ENCODE measurements at places on chromosomes 16 and 17. TPM values are rescaled to one million over a fixed set of nuclear protein-coding genes. Genes with fewer than 3 reads are reported as not detected.

- no peak for DNase-seq
Observed at GRCh38 chr16:73669535-73670274, 621.8 kb upstream of the ZFHX3 start.

HOXB8 gene
- total RNA-seq: 11.2 TPM

ZG16B gene
- 0.20 TPM for total RNA-seq

ST6GALNAC2 gene
- not detected for total RNA-seq

GRCh38 chr17:14428648-14429029, 127.8 kb downstream of the HS3ST3B1 start:
- DNase-seq: no peak

RMI2 gene
- total RNA-seq: 9.4 TPM

INCA1 gene
- total RNA-seq: not detected

- DNase-seq: peak; percentile 96
Observed at GRCh38 chr17:28033972-28034714, 8.3 kb upstream of the NLK start.

- DNase-seq: no peak
Observed at GRCh38 chr17:45021607-45022287, 29.7 kb downstream of the DCAKD start.

GRCh38 chr16:28162326-28162877, 49.4 kb downstream of the XPO6 start:
- DNase-seq: no peak

GRCh38 chr17:81251094-81251708, 12.1 kb downstream of the NDUFAF8 start:
- DNase-seq: no peak

TP53TG3B gene
- total RNA-seq: 1.8 TPM

SEPTIN1 gene
- 0.26 TPM for total RNA-seq

HOXB4 gene
- total RNA-seq: 4.3 TPM

DNA sequence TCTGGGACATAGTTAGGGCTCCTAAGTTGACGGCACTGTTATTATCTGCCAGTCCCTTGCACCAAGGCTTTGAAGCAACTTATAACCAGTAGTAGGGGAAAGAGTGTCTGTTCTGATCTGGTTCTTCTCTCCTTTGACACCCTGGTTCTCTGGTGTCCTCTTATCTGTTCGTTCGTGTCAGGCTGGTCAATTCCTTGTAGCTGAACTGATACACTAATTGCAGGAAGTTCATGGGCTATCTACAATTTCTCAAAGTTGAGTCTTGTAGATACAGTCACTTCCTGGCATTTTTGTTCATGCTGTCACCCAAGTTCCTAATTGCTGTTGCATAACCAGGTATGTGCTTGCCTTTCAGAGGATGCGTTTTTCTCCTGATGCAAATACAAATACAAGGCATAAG, 17.3 kb upstream of the MYO1D start:
- DNase-seq: no peak

ACSM5 gene
- not detected for total RNA-seq

GRCh38 chr17:48484850-48485249, 46.0 kb downstream of the HOXB1 start:
- peak; percentile 90 for DNase-seq

- no peak for DNase-seq
Observed at GRCh38 chr16:51402785-51403184, 251.7 kb upstream of the SALL1 start.

DNA sequence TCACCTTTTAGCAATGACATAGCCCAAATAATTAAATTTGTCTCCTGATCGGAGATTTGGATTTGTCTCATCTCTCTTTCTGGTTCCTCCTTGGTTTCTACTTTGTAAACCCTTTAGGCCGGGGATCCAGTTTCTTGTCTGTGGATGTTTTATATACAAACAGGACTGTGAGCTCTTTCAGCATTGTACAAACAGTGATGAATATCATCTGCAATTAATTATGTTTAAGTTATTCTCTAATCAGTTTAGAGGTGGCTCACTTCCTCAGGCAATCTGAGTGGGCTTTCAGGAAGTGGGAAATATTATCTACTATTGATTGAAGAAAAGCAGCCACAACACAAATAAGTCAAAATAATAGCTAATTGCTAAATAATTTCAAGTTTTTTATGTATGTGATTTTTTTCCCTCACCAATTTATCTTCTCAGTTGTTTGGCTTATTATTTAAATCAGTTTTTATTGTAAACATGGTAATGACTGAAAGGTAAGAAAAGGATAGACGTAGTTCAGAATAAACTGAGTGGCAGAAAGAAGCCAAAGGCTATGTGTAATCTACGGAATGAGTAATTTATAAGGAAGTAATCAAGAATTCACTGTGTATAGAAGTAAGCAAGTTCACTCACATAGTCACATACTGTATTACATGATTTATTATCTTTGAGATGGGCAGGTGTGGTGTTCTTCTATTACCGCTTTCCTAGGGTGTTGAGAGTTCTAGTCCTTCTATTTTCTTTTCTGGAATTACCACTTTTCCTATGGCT, 3.4 kb upstream of the ABCC11 start:
- no peak for DNase-seq

DNA sequence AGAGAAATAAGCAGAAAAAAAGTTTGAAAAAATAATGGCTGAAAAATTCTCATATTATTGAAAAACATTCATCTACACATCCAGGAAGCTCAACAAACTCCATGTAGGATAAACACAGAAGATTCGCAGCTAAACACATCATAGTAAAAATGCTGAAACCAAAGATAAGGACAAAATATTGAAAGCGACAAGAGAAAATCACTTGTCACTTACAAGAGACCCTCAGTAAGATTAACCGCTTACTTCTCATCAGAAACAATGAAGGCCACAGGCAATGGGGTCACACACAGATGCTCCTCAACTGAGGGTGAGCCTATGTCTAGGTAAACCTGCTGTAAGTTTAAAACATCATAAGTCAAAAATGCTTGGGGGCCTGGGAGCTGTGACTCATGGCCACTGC, 38.1 kb upstream of the METRNL start:
- DNase-seq: peak; percentile 35

GRCh38 chr17:69948406-69948805, 126.6 kb upstream of the KCNJ16 start:
- DNase-seq: no peak

VPS35L gene
- total RNA-seq: 25.3 TPM

DNA sequence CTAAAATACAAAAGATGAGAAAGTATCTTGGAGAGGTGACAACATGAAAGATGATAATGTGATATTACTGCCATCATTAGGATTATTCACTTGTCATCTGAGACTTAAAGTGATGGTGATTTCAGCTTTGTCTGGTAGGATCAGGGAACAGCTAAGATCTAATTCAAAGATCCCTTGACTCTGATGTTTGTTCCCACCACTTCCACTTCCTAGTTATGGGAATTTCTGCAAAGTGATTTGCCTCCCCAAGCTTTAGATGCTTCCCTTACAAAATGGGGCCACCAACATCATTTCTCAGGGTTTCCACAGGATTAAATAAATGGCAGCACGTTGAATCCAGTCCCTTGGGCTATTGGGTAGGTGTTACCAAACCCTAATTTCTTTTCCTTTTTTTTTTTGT, 550.8 kb upstream of the CDH5 start:
- no peak for DNase-seq

DNA sequence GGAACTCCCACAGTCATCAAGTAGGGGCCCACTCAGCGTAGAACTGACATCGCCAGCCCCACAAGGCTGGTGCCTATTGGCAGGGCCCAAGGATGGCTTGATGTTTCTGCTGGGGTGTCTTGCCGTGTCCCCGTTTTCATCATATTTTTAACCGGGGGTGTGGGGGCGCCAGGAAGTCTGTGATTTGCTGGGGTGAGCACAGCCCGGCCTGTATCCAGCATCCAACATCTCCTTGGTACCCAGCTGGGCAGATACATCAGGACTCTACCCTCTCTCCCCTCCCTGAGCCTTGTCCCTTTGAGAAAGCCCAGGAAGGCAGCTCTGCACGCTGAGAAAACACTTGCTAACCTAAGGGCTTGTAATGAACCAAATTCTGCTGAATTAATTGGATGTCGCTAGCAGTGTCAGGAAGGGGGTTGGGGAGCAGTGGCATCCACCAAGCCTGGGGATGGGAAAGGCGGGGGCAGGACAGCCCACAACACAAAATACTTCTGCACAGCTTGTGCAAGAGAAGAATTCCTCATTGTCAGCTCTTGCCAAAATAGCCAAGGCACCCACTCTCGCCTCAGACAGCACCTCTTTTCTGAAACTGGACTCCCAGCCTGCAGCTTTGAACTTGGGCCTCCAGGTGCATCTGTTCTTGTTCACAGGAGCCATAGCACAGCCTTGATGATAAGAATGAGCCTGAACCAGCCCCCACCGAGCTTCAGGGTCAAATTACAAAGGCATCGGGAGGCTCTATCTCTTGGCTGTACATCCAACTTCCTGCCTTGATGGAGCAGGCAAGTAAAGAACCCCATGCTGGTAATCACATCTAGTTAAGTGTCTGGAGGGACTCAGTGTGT, 63.7 kb upstream of the LYRM9 start:
- DNase-seq: no peak

SLC6A2 gene
- total RNA-seq: not detected

GRCh38 chr16:30077656-30078055, 1.9 kb downstream of the PPP4C start:
- DNase-seq: no peak

- DNase-seq: no peak
Observed at GRCh38 chr17:61536422-61536955, 54.5 kb downstream of the NACA2 start.

DNA sequence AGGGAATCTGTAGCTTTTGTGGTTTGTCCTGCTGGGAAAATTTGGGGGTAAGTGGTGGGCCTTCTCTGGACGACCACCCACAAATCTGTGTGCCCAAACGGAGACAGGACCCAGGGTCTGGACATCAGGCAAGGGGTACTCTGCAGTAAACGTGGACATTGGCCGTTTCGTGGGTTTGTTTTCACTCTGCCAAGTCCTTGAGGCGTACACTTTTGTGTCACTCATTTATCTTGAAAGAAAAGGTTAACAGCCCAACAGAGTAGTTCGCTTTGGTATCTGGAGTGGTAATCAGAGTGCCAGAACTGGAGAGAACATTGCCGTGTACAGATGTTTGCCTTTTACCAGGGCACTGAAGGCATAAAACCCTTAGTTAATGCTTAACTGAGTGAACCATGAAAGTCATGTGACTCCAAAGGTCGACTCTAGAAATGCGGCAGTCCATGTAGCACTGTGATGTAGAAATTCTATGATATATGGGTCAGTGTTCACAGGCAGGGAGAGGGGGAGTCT, 15.4 kb downstream of the NAA60 start:
- DNase-seq: no peak

ABCA10 gene
- total RNA-seq: 0.05 TPM

SETD6 gene
- 21.9 TPM for total RNA-seq

TRIM16 gene
- total RNA-seq: 45.9 TPM

GRCh38 chr17:78348055-78348770, 11.7 kb downstream of the SOCS3 start:
- no peak for DNase-seq

DNA sequence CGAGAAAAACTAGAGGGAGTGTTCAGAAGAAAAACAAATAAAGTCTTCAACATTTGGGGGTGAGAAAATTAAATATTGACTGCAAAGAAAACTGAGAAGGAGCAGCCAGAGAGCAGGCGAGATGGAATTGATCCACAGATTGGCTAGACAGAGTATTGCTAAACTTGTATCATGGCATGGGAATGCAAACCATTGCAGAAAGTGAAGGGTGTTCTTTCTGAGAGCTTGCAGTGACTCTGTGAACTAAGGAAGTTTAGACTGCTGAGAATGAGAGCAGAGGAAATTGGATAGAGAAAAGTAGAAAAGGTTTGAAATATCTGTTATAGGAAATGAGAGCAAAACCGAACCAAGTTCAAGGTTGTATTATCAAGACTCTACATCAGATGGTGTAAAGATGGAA, 191.5 kb downstream of the HS3ST3A1 start:
- no peak for DNase-seq

KRT27 gene
- total RNA-seq: not detected

DNA sequence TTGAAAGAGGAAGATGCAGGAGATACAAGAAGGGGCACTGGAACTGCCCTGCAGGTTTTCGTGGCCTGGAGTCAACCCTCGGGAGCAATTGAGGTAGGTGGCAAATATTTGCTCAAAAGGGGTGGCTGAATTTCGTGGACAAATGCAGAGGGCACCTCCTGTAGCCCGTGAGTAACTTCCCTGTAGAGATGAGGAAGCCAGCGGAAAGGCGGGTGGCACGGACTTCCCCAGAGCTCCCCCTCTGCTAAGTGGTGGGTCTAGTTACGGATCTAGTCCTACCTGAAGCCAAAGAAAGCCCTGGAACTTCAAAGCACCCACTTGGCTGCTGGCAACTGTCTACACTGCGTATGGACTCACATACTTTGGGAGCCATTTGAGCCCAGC, 1.0 kb upstream of the ATP2C2 start:
- DNase-seq: no peak

C17orf78 gene
- total RNA-seq: not detected

- DNase-seq: no peak
Observed at GRCh38 chr17:73140566-73140965, 24.2 kb upstream of the SSTR2 start.

ST6GALNAC1 gene
- not detected for total RNA-seq

DNA sequence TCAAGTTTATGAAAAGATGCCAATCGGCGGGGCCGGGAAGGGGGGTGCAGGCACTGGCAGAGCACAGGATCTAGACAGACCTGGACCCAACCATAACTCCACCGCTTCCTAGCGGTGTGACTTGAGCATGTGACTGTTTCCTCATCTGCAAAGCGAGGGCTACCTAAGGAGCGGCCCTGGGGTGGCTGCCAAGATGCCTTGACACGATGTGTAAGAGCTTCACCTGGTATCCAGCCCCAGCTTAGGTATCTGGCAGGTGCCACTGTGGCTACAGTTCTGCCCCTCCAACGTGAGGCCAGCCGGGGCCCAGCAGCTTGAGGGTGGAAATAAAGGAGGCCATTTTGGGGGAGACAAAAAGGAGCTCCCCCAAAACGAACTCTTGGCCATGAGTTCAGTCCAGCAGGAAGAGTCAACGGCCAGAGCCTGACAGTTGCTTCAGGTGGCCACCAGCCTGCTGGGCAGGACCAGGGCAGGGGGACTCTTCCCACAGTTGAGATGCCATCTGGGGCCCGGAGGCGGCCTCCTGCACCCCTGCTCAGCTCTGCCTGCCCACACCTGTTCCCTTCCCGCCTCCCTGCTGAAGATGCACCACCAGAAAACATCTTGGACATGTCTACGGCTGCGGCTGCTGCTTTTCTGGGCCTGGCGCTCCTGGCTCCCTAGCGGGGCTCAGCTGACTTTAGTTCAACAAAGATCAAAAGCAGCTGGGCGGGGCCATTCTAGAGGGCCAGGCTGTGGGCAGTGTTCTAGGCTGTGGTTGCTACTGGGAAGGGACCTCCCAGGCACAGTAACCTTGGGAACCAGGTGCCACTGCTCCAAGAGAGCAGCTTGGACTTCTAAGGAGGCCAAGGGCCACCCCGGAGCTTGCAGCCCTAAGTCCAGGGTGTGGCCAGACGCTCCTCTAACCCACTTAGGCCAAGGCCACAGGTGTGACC, 3.4 kb upstream of the MTSS2 start:
- no peak for DNase-seq

TMEM231 gene
- total RNA-seq: 10.7 TPM

DNA sequence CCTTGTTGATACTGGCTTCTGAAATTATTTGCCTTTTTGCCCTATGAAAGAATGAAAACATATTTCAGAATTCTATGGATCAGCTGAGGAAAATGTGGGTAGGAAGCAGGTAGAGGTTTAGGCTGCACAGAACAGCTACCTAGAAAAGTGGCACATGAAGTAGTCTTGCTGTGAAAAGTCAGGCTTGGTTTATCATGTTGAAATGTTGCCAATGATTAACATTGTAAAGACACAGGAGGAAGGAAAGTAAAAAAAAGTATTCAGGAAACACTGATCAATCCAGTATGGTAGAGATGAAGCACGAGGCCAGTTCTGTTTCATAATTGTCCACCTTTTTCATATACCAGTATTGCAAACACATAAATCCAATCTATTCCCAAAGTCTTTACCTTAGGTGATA, 29.9 kb downstream of the ABCA6 start:
- DNase-seq: no peak

Data from HT1080 (cell line).